ENCODE measurements at places on chromosomes 6 and 20.
A peak's percentile ranks its signal among the peaks of the same experiment; 100 is the strongest.

DNA sequence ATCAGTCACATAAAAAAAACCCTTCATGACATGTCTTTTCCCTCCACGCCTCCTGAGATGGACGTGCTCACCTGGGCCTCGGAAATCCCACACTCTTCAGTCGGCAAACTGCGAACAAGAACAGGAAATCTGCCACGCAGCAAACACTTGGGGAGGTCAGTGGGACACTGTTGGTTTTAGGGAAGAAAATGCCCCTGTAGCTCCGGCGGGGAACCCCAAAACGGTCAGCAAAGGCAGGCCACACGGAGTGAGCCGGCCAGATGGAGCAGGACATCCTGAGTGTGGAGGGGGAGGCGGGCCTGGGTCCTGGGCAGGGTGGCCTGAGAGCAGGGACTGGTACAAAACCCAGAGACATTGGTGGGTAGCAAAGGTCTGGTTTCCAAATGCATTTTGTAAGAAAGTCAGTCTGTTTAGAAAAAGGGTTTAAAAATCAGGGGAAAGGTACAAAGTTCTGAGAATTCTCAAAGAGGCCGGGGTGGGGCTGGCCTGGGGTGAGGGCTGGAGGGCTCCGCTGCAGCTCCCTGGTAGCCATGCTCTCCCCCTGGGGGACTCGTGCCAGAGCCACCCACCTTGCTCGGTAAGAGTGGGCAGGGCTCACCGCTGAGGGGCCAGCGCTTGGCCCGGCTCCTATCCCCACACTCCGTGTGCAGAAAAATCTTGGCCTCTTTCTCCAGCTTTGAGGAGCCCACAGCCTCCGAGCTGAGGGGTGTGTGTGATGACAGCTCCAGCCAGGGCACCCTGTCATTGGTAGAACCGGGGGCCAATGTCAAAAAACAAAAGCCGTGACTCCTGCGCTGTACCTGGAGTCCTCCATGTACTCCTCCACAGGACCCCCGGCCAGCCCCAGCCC lies 5.2 kb downstream of the SLC2A4RG start:
- no peak for DNase-seq

- no peak for DNase-seq
Observed at GRCh38 chr6:166449036-166449435, 66.3 kb upstream of the MPC1 start.

GRCh38 chr6:150566486-150566885 lies 33.2 kb upstream of the PLEKHG1 start:
- no peak for DNase-seq

- no peak for DNase-seq
Observed at GRCh38 chr6:63307581-63308246, 12.1 kb downstream of the LGSN start.

DNA sequence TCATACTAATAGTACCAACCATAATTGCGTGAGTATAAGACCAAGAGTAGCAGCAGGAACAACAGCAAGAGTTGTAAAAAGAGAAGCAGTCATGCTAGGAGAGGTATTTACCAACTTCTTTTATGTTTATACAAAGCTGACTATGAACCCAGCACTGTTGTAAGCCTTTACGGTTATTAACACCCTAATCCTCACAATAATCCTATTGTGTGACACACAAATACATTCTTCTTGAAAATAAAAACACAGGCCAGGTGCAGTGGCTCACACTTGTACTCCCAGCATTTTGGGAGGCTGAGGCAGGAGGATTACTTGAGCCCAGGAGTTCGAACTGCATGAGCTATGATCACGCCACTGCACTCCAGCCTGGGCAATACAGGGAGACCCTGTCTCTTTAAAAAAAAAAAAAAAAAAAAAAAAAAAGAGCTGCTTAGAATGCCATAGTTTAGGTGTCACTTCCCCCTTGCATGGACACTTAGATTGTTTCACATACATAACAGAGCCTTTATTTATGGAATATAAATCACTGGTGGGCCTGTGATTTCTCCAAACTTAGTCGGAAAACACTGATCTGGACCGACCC lies 20.2 kb downstream of the HCK start:
- DNase-seq = no peak

GRCh38 chr6:1724616-1725015 lies 114.9 kb downstream of the FOXC1 start:
- DNase-seq = no peak

- DNase-seq = no peak
Observed at GRCh38 chr6:150711584-150712504, 112.2 kb downstream of the PLEKHG1 start.

- no peak for DNase-seq
Observed at GRCh38 chr6:38656896-38657295, 17.2 kb upstream of the BTBD9 start.

- DNase-seq = no peak
Observed at GRCh38 chr6:12010635-12011275, 1.4 kb upstream of the HIVEP1 start.

DNA sequence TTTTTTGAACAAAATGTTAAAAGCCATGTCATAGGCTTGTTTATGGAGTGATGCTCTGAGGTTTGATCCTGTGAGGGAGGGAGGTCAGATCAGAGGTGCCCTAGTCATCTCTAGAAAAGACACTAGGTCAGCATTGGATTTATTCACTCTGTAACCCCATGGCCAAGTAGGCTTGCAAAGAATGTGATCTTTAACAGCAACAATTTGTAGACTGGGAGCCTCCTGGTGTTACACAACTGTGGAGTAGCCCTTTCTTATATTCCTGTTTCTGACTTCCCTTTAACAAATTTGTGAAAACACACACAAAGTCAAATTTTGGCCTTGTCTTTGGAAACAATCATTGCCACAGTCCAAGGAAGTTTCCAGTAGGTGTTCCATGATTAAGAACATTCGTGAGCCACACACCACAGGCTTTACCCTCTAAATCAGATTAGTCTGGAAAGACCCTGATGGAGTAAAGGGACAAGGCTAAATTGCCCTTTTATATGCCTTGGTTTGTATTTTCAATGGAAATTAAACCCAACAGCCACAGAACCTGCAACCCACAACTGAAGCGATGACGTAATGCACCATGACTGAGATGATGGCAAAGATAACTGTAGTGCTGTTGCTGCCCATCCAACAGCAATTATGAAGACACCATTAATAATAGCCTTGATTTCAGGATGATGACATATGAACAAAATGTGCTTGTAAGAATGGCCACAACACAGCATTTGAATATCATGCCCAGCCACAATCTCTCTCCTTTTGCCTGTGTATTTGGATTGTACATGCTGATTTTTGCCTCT lies 22.1 kb downstream of the SCP2D1 start:
- DNase-seq = no peak

GRCh38 chr6:26183581-26184366 lies 96.5 kb downstream of the HFE start:
- no peak for DNase-seq

DNA sequence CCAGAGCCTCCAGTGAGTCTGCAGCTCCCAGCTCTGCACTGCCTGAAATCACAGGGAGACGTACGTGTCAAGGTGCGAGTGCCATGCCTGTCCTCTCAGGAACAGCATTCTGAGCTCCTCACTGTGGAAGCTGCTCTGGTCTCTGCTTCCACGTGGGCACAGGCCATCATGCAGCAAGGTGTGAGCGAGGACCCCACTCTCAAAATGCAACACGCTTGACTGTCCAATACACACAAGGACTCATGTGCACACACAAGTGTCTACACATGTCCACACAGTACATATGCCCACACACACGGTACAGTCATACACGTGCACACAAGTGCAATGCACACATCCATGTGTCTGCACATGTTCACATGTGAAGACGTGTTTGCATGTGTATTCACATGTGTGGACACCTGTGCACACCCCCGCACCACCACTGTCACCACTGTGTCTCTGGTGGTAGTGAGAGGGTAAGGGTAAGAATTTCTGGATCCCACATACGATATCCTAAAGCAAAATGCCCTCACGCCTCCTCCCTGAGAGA lies 260.5 kb downstream of the DLL1 start:
- no peak for DNase-seq

DNA sequence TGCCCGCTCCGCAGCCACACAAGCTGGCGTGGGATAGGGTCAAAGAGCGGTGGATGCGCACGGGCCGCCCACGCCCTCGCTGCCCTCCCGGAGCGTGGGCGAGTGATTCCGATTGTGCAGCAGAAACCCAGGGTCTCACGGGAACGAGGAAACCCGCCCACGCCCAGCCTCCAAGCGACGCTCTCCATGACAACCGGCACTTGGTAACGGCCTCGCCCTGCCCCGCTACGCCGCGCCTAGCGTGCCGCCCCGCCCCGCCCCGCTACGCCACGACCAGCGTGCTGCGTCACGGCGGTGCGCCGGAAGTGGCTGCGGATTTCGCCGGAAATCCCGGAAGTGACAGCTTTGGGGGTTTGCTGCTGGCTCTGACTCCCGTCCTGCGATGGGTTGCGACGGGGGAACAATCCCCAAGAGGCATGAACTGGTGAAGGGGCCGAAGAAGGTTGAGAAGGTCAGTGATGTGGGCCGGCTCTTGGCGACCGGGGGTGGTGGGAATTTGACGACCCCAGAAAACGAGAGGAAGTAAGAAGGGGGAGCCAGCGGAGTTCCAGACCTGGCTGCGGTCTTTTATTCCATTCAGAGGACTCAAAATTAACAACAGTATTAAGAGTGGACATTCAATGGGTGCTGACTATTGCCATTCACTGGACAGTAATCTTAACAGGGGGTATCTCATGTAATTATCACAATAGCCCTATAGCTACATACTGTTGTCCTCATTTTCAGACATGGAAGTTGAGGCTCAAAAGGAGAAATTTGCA lies at the start of gene RTF2:
RTF2 (plus strand) TSS at position 312 of the 761 bp plus-strand sequence; CDS start at position 383, 71 bp downstream.
- DNase-seq = peak; percentile 89

DNA sequence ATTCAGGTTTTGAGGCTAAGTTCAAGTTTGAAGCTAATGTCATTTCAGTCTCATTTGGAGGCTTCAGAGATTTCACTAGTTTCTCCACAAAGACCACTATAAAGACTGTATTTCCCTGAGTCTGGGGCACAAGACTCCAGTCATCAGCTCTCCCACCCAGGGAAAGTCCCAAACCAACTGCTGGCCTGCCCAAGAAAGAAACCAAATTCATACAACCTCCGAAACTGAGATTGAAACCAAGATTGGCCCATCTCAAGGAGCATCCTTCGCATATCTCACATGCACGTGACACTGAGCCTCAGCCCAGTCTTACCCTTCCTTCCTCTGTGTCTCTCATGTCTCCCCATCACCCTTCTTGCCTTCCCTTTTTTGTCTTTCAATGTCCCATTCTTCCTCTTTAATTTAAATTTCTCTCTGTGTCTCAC lies 3.5 kb upstream of the LTA start:
- peak; percentile 57 for DNase-seq

- DNase-seq = no peak
Observed at GRCh38 chr6:34144581-34145160, 1.2 kb downstream of the GRM4 start.

DNA sequence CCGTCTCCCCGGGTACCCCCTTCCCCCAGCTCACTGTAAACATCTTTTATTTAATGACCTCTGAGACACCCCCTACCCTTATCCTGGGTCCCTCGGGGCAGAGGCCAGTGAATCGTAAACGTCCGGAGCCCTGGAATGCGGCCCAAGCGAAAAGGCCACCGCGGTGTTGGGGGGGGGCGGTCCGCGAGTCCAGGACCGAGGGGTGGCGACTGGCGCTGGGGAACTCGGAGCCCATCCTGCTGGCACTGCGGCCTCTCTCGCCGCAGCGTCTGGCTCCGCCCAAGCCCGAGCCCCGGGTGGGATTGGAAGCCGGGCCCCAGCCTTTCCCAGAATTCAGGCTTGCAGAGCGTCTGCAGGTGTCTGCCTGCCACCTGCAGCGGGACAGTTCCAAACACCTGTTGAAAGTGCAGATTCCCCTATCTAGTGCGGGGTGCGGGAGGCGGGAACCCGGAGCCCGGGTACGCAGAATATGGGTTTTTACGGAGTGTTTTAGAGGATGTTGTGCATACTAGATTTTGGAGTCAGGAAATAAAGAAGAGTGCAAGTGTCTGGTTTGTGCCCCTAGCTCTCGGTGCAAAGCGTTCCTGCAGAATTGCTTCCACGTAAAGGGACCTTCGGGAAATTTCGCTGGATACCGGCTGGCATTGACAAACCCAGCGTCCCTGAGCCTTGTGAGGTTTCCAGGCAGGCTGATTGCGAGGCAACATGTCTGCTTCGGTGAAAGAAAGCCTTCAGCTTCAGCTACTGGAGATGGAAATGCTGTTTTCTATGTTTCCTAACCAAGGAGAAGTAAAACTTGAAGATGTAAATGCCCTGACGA lies 800 bp downstream of the RWDD2A start:
- no peak for DNase-seq

DNA sequence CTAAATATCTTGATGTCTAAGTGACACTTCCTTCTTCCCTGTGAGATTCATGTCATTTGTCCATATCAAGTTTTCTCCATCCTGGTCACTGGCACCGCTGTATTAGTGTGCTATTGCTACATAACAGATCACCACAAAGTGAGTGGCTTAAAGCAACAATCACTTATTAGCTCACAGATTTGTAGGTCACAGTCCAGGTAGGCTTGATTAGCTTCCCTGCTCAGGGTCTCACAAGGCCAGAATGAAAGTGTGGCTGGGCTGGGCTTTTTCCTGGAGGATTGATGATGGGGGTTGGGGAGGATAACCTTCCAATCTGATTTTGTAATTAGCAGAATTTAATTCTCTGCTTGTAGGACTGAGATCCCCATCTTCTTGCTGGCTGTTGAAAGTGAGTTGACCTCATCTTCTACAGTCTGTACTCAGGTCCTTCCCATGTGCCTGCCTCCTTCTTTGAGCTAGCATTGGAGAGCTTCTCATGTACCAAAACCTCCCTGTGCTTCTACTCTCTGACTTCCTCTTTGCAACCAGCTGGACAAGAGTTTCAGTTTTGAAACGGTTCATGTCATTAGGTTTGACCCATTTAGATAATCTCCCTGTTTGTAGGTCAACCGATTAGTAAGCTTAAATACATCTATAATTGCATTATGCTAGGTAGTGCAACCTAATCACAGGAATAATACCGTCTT lies 152.4 kb upstream of the MAN1A1 start:
- no peak for DNase-seq

DNA sequence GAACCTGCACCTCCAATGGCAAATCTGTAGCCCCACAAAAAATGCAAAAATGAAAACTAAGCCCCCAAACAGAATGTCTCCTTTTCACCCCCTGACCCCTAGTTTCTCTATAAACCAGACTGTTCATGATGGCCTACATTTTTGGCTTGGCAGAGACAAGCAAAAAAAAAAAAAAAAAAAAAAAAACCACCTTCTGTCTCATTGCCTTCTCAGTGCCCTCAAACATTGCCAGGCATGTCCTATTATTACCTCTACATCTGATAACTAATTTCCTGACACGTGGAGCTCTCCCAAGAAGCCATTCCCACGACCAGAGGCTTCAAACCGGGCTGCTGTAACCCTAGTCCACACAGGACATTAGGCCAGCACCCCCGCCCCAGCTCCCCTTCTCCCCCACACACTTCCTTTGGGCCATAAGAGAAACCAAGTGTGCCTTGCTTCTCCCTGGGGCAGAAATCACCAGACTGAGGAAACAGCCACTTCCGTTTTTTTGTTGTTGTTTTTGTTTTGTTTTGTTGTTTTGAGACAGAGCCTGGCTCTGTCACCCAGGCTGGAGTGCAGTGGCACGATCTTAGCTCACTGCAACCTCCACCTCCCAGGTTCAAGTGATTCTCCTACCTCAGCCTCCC lies 65.4 kb downstream of the GPR6 start:
- no peak for DNase-seq

- no peak for DNase-seq
Observed at GRCh38 chr6:88565409-88565811, 398.0 kb downstream of the RNGTT start.

GRCh38 chr6:125370343-125370742 lies 68.6 kb upstream of the HDDC2 start:
- DNase-seq = no peak

Measured in GM18507 (cell line).